ENCODE measurements at places on chromosomes 2 and 18. TPM values are rescaled to one million over a fixed set of nuclear protein-coding genes. Genes with fewer than 3 reads are reported as not detected.

The EFEMP1 gene
- polyA plus RNA-seq, result 32.1 TPM

The CRYGC gene
- not detected for polyA plus RNA-seq

The GALNT14 gene
- 2.5 TPM for polyA plus RNA-seq

The HOXD12 gene
- polyA plus RNA-seq, result 1.3 TPM

The IL37 gene
- polyA plus RNA-seq, result not detected

The HNRNPLL gene
- polyA plus RNA-seq, result 33.3 TPM

The GPBAR1 gene
- 0.39 TPM for polyA plus RNA-seq

The SLC9A4 gene
- polyA plus RNA-seq, result not detected

The KCNE4 gene
- 3.6 TPM for polyA plus RNA-seq

The KCNK3 gene
- polyA plus RNA-seq, result 6.8 TPM

The ACTG2 gene
- 1.6 TPM for polyA plus RNA-seq

The ZNF396 gene
- 1.3 TPM for polyA plus RNA-seq

The MDH1B gene
- polyA plus RNA-seq, result 3.3 TPM

The NFU1 gene
- polyA plus RNA-seq, result 35.4 TPM

The COL4A3 gene
- polyA plus RNA-seq, result 0.15 TPM

The ANAPC1 gene
- polyA plus RNA-seq, result 8.6 TPM

The MZT2A gene
- polyA plus RNA-seq, result 191 TPM

The TMEM163 gene
- 21.4 TPM for polyA plus RNA-seq

The MYL12B gene
- 210 TPM for polyA plus RNA-seq

The CLIP4 gene
- 5.4 TPM for polyA plus RNA-seq

The C1QL2 gene
- 5.2 TPM for polyA plus RNA-seq

The GEN1 gene
- 0.95 TPM for polyA plus RNA-seq

The SCN9A gene
- polyA plus RNA-seq, result 0.22 TPM

The RAMP1 gene
- 75.7 TPM for polyA plus RNA-seq

The SAG gene
- not detected for polyA plus RNA-seq

The STRN gene
- 7.7 TPM for polyA plus RNA-seq

The CCDC178 gene
- polyA plus RNA-seq, result 2.8 TPM

The OXER1 gene
- polyA plus RNA-seq, result 0.24 TPM

The IL36RN gene
- not detected for polyA plus RNA-seq

The KCNIP3 gene
- polyA plus RNA-seq, result 29.5 TPM

The IL1RL1 gene
- polyA plus RNA-seq, result 1.7 TPM

The COL3A1 gene
- polyA plus RNA-seq, result 13.5 TPM

The RASGRP3 gene
- 10.3 TPM for polyA plus RNA-seq

The IL36A gene
- not detected for polyA plus RNA-seq

The CERKL gene
- 2.2 TPM for polyA plus RNA-seq

The ANO7 gene
- 1.3 TPM for polyA plus RNA-seq

The LMAN1 gene
- polyA plus RNA-seq, result 18.4 TPM

The MAP3K19 gene
- polyA plus RNA-seq, result not detected

The COL4A4 gene
- 0.63 TPM for polyA plus RNA-seq
